ENCODE measurements at places on chromosomes 6 and 20.

DNA sequence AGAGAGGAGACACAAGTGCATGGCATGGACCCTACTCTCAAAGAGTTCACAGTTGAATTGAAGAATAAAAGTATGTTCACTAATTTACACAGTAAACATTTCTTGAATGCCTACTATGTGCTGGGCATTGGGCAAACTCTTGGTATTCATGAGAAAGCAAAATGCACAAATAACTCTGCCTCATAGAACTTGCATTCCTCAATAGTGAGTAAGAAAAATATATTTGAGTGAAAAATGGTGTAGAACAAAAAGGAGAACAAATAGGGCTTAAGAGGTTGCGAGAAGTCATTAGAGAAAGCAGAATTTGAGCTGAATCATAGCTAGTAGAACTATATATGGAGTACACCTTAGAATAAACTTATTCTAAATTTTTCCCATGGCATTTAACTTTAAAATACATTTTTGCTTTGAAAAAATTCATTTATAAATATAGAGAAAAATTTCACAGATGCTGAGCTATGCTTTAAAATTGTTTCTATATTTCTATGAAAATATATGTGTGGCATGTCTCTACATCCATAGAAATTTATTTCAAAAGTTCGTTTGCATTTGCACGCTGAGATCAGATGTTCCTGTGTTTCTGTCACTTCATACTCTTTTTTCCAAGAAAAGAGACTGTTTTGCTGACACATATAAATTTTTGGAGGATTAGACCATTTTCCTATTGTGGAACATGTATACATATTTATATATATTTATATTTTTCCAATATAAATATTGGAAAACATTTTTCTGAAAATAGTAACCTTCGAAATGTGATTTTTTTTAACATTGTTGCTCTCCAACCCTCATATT lies 236.1 kb downstream of the KCNQ5 start:
- DNase-seq, result no peak

DNA sequence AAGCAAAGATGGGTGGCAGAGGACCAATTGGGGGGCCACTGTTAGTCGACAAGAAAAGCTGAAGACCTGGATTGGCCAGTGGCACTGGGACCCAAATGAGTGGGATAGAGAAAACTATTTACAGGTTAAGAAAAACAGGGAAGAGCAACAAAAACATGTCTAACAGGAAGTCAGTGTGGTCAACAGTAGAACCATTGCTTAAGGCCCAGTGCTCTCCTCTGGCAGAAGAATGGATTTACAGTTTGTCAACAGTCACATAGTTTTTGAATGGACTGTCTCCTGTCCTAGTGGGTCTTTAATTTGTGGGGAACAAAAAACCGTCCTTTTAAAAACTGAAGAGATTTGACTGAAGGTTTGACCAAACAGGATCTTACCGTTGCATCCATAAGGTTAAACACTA lies 12.1 kb upstream of the WTAP start:
- no peak for DNase-seq

DNA sequence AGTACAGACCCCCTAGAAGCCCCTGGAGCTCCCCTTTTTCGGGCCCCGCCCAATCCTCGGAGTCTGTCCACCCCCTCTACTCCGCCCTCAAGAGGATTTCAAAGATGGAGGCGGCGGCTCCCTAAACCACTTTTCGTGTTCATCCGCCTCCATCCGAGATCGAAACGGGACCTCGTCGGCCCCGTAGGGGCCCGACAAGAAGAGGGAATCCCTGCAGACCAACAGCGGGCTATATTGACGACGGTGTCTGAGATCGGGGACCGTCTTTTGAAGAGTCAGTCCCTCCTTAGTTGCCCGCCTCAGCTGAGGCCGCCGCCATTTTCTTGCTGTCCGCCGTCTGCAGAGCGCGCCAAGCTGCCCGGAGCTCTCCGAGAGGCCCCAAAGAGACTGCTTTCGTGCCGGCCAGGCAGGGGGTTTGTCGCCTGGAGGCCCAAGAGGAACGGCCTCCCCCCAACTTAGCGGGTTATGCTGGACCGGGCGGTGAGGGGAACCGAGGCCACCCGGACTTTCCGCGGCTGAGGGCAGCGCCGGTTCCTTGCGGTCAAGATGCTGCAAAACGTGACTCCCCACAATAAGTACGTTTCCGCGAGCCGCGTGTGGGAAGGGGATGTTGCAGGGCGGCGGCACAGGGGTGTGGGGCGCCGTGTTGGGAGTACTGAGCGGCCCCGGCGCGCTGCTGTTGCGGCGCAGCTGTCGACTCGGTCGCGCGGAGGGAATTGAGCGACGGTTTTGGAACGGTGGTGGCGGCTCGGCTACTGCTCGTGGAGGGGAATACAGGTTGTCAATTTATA lies 4.2 kb downstream of the BRD2 start:
- peak; percentile 65 for DNase-seq

- no peak for DNase-seq
Measured at GRCh38 chr6:109946979-109947378, 31.1 kb upstream of the GPR6 start.

- no peak for DNase-seq
Measured at GRCh38 chr6:89022798-89023197, 57.8 kb upstream of the PNRC1 start.

- DNase-seq, result no peak
Measured at GRCh38 chr20:5372371-5372770, 55.6 kb upstream of the PROKR2 start.

DNA sequence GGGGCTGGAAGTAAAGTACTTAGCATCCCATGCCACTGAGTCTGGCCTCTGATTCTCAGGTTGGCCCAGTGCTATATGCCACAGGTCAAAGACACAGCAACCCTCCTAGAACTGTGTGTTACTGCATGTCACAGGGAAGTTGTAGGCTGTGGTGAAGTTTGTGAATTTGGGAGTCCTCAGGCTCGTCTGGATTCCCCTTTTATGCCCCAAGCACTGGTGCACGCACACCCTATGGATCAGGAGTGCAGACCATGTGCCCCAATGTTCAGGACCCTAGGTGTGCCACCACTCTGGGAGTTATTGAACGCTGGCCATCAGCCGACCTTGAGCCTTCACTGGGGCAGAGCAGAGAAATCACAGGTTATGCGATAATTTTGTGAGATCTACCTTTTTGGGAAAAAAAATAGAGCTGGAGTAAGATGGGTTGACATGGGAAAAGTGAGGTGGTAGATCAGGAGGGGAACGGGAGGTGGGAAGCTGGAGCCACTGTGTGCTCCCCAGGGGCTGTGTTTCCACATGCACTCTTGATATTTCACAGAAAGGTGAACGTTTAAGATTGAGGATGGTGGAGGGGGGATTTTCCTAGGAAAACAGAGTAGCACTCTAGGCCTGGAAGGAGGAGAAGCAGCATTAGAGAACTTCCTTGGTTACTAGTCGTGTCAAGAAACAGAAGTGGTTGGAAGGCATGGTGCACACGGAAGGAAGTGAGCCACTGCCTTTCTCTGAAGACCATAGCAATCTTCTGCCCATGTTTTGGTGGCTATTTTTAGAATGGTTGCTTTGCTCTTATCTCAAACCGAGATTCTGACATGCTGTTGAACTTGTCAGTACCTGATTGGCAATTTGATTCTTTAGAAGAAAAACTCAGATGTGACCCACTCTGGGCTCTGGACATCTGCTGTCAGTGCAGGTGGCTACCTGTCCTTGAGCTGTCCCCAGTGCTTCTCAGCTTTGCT lies 44.1 kb downstream of the DUSP22 start:
- DNase-seq, result no peak

- no peak for DNase-seq
Measured at GRCh38 chr6:22828179-22829062, 259.1 kb downstream of the HDGFL1 start.

DNA sequence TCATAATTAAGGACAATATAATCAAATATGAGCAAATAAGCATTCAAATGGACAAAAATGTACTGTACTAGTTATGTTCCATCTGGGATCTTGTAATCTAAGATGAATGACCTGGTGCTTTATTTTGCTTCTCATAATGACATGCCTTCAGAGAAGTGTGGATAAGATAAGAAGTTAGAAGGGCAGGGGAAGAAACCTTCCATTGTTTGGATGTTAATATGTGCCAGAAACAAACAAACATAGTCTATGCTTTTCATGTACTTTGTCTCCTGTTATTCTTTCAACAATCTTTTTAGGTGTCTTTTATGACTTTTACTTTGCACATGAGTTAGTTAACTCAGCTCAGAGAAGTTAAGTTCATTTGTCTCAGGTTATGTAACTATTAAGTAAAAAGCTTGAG lies 511.5 kb upstream of the SOX4 start:
- DNase-seq, result no peak

GRCh38 chr6:117615750-117616390 lies 13.6 kb upstream of the GOPC start:
- no peak for DNase-seq

DNA sequence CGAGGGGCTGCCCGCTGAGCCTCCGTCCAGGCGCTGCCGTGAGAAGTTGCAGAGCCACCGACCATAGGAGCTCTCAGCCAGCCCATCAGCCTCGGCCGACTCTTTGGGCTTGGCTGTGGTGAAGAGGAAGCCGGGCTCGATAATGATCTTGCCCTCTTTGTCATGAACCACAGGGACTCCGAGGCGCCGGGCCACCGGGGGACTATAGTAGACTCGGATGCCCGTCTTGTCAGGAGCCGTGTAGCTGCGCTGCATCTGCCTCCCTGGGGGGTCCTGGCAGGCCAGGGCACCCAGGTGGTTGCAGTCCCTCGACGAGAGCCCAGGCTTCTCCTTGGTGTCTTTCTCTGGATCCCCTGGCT lies 20.5 kb upstream of the DSN1 start:
- DNase-seq, result no peak

DNA sequence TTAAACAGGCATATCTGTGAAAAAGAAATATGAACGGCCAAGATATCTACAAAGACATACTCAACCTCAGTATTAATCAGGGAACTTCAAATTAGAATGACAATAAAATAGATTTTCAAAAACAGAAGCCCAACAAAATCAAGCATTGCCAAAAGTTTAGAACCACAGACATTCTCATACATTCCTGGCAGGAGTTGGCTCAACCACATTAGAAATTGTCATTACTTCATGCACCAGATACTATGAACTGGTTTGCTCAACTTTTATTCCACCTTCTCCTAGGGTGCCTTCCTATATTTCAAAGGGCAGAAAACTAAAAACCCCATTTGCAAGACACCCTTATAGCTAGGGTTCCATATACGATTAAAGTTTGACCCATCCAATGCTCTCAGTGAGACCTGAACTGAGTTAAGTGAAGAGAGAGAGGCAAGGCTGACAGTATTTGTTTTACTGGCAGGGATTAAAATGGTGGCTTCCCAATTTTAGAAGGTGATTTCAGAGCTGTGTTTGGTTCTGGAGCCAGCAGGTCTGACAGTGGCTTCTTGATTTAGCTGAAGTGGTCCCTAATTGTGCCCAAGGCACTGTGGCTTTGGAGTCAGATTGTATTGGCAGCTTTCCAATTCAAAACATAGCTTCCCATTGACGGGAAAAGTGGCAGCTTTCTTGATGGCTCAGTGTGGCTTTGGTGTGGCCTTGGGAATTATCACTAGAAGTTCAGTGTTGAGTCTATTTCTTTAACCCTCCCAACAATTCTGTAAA lies 77.1 kb upstream of the CDYL start:
- DNase-seq, result no peak

GRCh38 chr20:21430020-21430419 lies 32.7 kb upstream of the NKX2-4 start:
- no peak for DNase-seq

DNA sequence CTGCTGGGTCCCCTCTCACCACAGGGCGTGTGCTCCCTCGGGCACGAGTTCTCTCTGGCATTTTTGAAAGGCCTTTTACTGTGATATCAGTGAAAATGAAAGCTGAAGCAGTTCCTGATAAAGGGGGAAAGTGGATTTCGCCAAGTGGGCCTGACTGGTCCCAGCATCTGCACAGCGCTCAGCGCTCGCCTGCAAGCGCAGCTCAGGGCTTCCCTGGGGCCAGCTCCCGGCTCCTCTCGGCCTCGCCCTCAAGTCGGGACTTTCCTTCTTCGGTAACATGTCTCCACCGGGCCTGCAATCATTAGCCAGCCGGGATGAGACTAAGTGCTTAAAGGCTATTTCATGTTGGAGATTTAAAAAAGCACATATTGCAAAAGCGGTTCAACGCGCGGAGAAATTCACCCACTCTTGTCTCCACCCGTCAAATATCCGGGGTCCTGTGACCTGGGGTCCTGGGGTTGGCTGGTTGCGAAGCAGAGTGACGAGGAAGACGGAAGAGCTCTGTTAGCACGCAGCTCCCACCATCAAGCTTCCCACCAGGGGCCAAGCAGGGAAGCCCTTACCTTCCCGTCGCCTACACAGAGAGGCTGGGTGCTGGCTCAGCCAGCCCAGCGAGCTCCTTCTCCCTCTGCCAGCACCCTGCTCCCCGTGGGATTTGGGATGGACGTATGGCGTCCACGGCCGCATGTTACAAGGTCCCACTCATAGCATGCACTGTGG lies 114.1 kb downstream of the SMOC2 start:
- no peak for DNase-seq

- DNase-seq, result peak; percentile 65
Measured at GRCh38 chr6:150004101-150004782, 21.1 kb downstream of the RAET1L start.

DNA sequence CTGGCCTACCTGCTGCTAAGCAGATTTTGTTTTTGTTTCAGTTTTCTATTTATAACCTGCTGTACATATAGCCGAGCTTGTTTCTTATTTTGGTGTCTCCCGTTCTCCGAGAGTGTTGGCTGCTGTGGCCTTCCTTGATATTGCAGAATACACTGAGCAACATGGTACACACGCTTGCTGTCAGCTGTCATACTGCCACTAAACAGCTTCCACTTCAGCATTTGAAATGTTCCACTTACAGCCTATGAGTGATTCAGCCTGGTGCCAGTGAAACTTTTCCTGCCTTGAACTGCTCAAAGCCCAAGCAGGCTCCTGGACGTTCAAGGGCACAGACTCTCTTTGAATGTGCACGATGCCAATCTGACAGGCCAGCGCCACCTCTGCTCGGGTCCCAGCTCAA lies 87.1 kb downstream of the PSMG4 start:
- no peak for DNase-seq

DNA sequence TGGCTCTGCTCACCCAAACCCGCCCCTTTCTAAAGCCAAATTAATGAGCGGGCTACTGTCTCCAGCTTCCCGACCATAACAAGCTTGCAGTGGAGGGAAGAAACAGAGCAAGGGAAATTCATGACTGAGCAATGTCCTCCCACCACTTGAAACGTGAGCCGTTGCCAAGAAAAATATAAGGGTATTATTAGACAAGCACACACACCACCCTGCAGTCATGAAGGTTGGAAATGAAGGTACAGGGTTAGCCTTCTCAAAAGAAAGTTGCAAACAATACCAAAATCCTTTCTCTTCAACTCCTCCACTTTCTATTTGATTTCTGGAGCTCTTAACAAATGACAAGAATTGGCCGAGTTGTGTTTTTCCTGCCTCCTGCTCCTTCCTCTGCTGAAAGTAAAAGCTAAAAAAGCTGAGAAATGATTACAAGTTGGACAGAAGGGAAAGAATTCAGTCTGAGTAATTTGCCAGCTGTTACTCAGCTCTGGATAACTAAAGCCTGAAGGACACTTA lies 151.1 kb upstream of the B3GAT2 start:
- no peak for DNase-seq

- DNase-seq, result no peak
Measured at GRCh38 chr6:254016-254415, 38.3 kb upstream of the DUSP22 start.

All from T-cell (primary cell).